ENCODE measurements at places on chromosomes 16 and 17.
A peak's percentile ranks its signal among the peaks of the same experiment; 100 is the strongest.

GRCh38 chr16:4190712-4191333 is 51.1 kb downstream of the SRL start:
- DNase-seq, result no peak

DNA sequence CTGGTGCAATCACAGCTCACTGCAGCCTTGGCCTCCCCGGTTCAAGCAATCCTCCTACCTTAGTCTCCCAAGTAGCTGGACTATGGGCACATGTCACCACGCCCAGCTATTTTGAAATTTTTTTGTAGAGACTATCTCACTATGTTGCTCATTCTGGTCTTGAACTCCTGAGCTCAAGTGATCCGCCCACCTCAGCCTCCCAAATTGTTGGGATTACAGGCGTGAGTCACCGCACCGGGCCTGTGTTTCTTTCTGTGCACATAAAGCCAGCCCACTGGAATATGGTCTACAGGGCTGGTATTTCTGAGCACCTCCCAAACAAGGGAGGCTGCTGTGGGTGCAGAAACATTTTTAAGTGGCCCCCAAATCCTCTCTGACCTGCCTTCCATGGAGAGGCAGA is 8.4 kb downstream of the TMEM95 start:
- DNase-seq, result no peak

GRCh38 chr17:55452139-55452790 is 30.6 kb upstream of the MMD start:
- DNase-seq, result no peak

- DNase-seq, result peak; percentile 90
Measured at GRCh38 chr16:55370762-55371482, 46.9 kb downstream of the IRX6 start.

DNA sequence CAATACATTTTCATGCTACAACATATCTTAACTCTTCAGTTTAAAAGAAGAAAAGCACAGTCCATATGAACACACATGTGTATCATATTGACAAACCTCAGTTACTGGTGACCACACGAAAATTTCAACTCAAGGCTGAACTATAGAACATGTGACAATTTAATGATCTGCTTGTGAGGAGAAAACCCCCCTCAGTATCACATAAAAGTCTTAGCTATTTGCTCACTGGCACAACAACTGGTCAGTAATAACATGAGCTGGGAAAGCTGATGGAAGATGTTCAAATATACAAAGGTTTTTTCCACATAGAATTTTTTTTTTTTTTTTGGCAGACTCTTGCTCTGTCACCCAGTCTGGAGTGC is 19.5 kb downstream of the ZNF652 start:
- no peak for DNase-seq

DNA sequence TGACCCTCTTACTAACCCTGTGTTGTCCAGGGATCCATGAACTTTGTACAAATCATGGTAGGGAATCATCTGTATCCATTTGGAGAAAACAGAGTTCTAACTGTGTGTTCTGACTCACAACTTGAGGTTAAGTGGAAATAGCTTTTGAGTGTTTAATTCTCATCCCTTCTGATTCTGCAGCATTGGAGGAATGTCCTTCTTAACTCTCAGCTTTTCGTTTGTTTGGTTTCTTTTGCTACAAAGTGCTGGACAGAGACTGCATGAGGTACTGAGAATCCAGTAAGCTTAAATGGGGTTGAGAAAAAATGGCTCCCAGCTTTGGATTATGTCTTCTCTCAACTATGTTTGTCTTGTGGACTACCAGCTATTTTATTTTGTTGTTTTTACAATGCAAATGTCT is 352.1 kb upstream of the KIF2B start:
- DNase-seq, result no peak

GRCh38 chr17:19911033-19911432 is 43.3 kb upstream of the ULK2 start:
- no peak for DNase-seq

DNA sequence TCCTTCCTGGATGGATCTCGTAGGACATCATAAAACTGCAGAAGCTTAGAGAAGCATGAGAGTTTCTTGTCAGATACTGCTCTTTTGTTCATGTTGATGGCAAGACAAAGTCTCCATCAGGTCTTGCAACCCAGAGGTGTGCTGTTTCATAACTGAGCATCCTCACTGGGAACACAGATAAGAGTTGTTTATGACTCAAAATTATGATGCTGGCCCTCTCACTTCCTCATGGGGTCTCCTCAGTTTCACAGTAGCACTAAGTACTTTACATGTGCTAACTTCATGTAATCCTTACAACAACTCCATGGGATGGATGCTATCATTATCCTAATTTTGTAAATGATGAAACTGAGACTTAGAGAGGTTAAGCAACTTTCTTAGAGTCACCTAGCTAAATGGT is 14.4 kb downstream of the SCPEP1 start:
- no peak for DNase-seq

- DNase-seq, result no peak
Measured at GRCh38 chr16:84785843-84786581, 33.8 kb upstream of the CRISPLD2 start.

Measured in posterior vena cava (tissue), 2 donors.